Stimulated activated CD8-positive, alpha-beta memory T cell treated with anti-CD3 and anti-CD28 coated beads, Interleukin-15, amount 100 ng/mL, for 4 hours (primary cell): ENCODE measurements at places on chromosomes 2 and 18.
A peak's percentile ranks its signal among the peaks of the same experiment; 100 is the strongest.

DNA sequence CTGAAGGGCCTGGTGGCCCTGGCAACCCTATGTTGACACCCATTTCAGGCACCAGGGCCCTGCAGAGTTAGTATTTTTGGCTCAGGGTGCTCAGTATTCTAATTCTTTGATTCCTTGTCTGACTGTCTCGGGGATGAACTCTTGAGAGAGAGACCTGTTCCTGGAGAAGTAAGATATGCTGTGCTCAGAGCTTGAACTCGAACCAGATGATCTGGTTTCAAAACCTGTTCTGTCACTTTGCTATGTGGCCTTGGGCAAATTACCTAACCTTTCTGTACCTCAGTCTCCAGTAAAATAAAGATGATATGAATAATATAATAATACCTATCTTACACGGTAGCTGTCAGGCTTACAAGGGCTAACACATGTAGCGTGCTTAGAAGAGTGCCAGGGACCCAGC, 294.2 kb downstream of the DYSF start:
- DNase-seq: no peak

- DNase-seq: no peak
These were observed 97.0 kb upstream of the PAPOLG start for GRCh38 chr2:60659026-60659425.

DNA sequence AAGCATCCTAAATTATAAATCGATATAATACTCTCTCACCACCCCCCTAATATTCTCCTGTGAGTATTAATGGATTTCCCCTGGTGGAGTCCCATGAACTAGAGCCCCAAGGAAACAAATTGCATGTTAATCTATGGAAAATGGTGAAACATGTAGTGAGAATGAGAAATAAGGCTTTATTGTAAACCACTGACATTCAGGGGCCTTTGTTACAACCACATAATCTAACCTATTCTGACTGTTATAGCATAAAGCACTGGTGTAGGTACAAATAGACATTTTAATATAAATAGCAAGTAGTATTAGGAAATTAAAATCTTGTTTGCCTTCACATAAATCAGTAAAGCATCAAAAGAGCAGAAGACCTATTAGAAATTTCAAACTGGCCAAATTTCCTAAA, 65.3 kb upstream of the TLK1 start:
- no peak for DNase-seq

GRCh38 chr2:10387033-10387432, 61.1 kb downstream of the ODC1 start:
- no peak for DNase-seq

- no peak for DNase-seq
These were observed 303.7 kb downstream of the PTGR3 start for GRCh38 chr18:74905247-74905646.

DNA sequence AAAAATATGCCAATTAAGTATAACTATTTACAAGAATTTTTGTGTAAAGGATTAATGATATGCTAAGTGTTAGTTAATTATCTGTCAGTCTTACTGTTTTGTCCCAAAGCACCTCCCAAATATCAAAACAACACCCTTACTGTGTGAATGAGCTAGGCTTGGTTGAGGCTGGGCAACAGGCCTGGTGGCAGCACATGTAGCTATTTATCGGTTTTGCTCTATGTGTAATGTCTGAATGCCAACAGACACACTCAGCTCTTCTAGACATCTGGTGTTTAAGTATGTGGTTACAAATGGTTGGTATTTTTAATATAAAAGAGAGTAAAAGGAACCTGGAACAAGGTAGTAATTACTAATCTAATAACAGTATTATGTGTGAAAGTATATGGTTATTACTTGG, 175.3 kb downstream of the RAB3GAP1 start:
- DNase-seq: no peak

DNA sequence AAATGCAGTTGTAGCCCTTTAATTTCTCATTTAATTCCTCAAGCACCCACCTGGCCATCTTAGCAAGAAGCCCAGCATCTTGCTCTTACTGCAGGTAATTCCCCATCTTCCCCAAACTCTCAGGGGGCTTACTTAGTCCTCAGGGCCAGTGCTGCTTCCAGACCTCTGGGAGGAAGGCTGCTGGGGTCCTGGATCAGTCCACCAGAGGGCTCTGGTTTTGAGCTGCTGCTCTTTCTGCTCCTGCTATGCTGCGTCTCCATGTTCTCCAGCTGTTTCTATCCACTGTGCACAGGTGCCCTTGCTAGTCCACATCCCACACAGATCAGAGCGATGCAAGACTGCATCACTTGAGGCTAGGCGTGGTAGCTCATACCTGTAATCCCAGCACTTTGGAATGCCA, 34.5 kb upstream of the TMEM87B start:
- DNase-seq: no peak

GRCh38 chr2:235382179-235382578, 111.7 kb upstream of the AGAP1 start:
- DNase-seq: no peak

DNA sequence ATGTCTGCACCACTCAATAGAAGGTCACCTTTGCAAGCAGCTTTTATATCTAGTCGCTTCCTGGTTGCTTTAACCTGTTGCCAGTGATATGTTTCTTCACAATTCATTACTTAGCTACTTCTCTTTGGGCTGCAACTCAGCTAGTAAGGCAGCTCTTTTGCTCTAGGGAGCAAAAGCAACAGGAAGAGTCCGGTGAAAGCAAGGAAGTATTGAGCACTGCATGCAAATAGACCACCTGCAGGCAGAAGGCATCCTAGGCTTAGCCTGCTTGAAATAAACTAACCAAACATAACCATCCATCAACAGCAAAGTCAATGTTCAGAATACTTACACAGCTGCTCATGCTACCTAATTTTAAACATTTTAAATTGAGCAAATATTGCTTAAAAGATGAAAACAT, 529.2 kb upstream of the LINC00305 start:
- no peak for DNase-seq

- no peak for DNase-seq
These were observed 28.5 kb upstream of the ACTR2 start for GRCh38 chr2:65199166-65199565.

GRCh38 chr2:172749388-172749787, 13.7 kb downstream of the RAPGEF4 start:
- DNase-seq: no peak

GRCh38 chr2:120134263-120134662, 88.9 kb downstream of the TMEM185B start:
- no peak for DNase-seq

DNA sequence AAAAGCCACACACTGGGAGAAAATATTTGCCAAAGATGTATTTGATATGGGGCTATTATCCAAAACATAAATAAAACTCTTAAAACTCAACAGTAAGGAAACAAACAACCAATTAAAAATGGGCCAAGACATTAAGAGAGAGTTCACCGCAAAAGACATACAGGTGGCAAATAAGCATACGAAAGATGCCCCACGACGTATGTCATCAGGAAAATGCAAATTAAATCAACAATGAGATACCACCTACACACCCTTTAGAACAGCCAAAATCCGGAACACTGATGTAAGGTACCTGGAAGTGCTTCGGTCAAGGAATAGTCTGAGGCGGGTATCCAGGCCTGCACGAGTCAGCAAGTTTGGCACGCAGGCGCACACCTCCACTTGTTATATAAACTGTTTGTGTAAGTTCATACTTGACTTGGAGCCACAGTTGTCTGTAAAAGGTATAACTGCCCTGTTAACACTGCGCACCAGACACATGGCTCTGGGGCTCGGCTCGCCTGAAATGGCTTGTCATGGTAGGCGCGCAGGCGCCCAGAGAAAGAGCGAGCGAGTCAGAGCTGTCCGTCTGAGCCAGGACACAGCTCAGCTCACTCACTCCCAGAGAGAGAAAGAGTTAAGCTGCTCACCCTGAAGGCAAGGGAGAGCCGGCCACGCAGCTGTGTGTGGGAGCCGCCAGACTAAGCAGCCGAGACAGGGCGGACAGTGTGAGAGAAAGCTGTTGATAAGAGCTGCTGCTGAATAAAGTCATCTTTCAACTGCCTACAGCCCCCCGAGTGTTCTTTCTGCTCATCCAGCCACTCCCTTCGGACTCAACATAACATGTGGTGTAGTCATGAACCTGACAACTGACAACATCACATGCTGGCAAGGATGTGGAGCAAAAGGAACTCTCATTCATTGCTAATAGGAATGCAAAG, 87.3 kb downstream of the HNRNPLL start:
- DNase-seq: no peak

GRCh38 chr2:129769185-129769991, 210.1 kb upstream of the RAB6C start:
- DNase-seq: no peak

GRCh38 chr2:68411397-68412126, 46.5 kb downstream of the PLEK start:
- no peak for DNase-seq

DNA sequence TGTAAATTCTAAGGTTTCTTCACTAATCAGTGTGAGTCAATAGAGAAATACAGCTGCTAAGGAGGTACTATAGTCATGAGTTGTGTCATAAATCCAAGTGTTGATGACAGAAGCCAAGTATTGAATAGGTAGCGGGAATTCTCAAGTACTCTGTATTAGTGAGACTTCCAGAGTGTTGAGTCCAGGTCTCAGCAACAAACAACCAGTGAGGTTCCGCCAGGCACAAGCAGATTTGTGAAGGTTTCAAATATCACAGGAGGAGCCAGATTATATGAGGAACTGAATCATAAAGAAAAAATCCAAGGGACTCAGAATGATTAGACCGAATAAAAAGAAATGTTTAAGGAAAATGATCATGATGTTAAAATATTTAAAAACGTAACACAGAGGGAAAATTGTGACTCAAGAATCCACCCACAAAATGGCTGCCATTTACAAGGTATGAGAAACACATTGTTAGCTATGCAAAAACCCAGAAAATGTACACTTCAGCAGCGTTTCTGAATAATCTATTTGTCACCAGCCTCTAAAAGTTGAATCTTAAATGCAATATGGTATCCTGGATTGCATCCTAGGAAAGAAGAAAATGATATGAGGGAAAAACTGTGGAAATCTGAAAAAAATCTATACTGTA, 27.3 kb upstream of the EVA1A start:
- no peak for DNase-seq

DNA sequence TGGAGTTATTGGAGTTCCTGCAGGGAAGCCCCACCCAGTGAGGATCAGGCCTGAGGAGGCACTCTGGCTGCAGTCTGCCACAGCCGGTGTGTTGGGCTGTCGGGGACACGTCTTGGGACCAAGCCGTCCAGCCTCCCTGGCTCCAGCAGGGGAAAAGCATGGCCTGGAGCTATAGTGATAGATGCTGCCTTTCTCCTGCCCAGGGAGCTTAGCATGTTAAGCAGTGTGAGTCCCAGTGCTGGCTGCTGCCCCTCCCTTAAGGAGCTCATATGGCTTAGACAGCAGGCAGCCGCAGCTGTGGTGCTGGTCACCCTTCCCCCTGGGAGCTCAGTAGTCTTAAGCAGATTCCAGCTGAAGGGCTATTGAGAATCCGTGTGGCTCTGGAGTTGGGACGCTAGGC, 78.9 kb downstream of the CERS6 start:
- no peak for DNase-seq

DNA sequence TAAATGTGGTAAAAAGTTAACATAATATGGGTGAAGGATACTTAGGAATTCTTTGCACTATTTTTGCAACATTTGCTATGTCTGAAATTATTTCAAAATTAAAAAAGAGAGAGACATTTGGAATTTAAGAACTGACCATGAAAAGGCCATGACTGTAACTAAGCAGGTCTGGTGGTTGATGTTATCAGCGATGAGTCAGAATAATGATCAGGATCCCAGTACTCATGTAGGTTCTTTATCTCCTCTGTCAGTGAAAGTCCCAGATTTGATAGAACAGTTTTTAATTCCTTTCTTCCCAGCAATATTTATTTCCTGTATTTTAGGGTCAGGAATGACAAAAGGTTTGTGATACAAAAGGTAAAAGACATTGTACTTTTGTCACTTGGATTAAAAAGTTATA, 242.4 kb upstream of the ZNF521 start:
- DNase-seq: no peak

DNA sequence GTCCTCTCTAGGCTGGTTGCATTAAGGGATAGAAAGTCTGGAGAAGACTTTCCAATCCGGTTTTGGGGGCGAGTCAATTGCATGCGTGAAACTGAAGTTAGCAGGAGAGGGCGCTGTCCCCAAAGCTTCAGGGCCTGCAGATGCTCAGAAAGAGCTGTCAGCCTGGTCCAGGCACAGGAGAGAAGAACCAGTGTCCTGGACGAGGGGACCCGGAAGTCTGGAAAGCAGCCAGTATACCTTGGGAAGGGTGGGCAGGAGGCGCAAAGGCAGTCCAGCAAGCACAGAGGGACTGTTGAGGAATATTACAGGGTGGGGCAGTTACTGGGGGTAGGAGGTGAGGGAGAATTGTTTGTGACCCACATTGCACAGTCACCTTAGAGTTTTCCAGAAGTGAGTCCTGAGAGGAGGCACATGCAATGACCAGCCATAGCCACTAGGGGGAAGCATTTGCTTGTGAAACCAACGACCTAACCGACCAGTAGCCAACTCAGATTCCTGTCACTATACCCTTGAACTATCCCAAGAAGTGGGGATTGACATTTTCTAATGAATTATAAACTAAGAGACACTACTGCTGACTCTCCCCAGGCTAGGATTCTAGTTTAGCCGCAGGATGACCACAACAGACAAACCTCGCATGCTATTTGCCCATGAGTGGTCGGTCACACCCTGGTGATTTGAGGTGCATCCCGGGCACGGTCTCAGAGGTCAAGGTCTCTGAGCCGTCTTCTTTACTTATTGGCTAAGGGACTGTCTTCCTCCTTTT, 172.8 kb downstream of the RDH14 start:
- peak; percentile 36 for DNase-seq

DNA sequence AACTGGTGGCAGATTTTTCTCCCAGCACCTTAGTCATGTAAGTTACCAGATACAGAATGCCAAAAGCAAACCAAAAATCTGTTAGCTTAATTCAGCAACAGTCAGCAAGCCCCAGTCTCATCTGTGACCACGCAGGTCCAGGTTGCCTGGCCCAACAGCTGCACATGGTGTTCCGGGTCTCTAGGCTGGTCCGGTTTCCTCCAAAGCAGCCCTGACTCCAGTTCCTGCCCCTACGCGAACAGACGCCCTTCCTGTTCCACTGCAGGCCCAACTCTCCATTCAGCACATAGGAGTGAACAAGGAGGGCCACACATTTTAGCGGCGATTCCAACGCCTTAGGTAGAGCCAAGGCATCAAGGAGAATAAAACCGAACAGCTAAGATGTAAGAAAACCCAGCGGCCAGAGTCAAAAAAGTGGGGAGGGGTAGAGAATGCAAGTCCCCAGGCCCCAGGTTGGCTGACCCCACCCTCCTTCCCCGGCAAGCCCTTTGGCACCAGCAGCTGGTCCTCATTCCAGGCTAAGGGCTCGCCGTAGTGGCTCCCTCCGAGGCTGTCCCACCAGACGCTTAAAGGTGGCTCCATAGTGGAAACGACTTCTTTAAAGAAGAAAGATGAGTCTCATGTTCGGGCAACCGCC, 1.5 kb downstream of the STK25 start:
- DNase-seq: no peak
